Activated naive CD4-positive, alpha-beta T cell treated with anti-CD3 and anti-CD28 coated beads, Interleukin-2, amount 10 ng/mL, durations not matched to agents 7 days and 5 days (primary cell): ENCODE measurements at places on chromosomes 2 and 18.

DNA sequence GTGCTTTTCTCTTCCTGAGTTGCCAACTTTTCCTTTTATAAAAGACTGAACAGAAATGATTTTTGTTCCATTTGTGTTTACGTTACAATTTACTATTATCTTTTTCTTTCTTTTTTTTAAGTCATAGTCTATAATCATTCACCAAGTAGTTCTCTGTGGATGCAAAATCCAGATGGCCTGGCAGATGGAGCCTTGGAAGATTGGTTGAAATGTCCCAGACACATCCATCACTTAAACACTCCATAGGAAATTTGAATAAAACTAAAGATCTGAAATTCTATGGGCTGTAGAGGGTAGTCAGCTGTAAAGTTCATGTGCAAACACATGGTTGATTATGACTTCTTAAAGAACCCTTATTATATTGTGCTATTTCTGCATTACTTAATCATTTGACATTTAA, 164.8 kb upstream of the DOCK10 start:
- DNase-seq, result no peak

- peak; percentile 20 for DNase-seq
Measured at GRCh38 chr2:50143822-50144575, 887.9 kb downstream of the NRXN1 start.

DNA sequence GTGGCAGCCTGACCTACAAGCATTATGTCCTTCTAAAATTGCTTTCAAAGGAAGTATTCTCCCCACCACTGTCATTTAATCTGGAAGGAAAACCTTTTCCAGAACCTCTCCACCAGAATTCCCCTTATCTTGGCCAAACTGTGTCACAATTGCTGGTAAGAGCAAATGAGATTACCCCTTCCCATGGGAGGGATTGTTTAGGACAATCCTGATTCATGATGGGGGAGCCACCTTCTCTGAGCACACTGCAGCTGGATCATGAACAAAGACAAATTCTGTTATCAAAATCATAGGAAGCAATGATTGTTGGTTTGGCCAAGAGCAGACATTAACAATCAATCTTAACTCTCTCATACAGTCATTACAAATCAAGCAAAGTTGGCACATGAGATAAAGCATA, 18.1 kb upstream of the ATOH8 start:
- DNase-seq, result no peak

GRCh38 chr2:222846003-222846402, 14.8 kb upstream of the ACSL3 start:
- no peak for DNase-seq

- DNase-seq, result no peak
Measured at GRCh38 chr2:42558827-42559226, 9.6 kb upstream of the MTA3 start.

DNA sequence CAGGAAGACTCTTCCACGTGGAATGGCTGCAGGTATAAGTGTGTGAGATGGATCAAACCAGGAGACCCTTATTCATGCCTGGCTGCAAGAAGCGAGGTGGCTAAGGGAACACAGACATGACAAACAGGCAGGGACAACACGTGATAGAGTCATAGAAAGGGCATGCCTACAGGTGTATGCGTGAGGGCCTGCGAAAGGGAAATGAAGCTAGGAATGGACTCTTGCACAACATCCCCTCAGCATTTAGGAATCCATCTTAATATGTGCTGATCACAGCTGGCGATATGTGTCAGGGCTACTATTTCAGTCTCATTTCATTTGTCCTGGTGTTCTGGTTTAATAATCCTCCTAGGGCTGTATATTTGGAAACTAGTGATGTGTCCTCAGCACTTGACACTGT, 291.2 kb downstream of the MYT1L start:
- no peak for DNase-seq

GRCh38 chr2:223724861-223725260, 112.5 kb downstream of the AP1S3 start:
- DNase-seq, result no peak

DNA sequence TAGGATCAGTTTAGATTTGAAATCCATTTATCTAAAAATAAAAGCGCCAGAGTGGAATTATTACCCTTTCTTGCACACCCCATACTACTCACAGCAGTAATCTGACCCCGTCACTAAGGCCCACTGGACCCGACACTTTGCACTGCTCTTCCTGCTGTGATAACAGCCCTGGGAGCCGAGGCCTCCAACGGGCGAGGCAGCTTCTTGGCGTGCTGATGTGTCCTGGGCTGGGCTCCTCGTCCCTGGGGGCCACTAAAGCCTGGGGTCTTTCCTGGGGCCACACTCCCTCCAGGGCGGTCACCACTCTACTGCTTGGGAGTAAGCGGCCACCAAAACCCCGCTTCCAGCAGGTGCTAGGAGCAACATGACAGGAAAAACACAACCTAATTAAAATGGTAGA, 61.7 kb downstream of the ZAP70 start:
- no peak for DNase-seq

DNA sequence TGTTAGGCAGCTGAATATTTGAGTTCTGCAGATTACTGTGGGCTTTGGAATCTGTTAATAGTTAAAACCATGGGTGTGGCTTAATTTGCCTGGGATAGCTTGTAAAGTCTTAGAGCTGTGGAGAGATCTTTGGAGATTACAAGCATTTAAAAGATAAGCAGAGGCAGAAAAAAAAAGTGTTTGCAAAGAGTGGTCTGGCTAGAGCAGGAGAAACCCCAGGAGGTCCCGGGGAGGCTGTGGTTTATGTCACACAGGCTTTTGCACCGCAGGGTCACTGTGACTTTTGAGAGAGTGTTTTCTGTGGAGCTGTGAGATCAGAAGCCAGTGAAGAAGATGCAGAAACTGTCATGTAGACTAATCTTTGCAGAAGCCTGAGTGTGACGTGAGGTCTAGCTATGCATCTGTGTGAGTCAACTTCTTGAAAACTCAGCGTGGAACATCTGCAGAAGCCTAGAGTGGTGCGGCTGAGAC, 49.0 kb downstream of the SETBP1 start:
- no peak for DNase-seq

GRCh38 chr2:209619782-209620181, 151.8 kb upstream of the UNC80 start:
- no peak for DNase-seq

GRCh38 chr18:579238-579637, 942 bp upstream of the CETN1 start:
- no peak for DNase-seq

DNA sequence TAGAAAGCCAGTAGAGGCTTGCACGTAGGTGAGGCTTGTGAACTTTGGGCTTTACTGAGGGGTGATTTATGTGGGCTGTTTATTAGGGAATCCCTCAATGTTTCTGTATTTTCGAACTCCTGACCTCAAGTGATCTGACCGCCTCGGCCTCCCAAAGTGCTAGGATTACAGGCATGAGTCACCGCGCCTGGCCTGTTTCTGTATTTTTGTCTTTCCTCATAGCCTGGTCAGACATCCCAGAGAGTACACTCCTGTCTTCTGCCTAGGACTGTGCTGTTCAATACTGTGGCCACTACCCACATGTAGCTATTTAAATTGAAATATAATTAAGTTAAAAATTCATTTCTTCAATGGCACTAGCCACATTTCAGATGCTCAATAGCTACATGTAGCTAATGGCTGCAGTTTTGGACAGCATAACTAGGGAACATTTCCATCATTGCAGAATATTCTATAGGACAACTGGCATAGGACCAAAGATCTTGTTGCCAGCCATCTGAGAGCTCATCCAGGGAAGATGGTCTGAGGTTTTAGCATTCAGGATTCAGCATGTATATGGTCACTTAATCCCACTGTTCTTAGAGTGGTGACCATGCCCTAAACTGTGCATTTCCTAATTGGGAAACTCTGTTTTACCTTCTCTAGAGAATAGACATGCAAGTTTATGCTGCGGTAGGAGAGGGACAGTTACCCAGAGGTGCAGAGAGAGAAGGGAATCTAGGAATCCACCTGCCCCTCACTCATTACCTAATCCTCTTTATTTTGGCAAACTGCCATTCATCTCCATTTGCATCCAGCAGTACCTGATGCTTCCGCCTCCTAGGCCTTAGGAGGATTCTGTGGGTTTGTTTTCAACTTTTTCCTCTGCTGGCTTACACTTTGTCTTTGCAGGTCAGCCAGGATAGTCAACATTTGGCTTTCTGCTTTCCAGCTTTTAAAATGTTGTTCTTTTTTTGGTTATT, 64.4 kb downstream of the LCLAT1 start:
- no peak for DNase-seq

- no peak for DNase-seq
Measured at GRCh38 chr2:99772591-99773331, 282.9 kb upstream of the REV1 start.

DNA sequence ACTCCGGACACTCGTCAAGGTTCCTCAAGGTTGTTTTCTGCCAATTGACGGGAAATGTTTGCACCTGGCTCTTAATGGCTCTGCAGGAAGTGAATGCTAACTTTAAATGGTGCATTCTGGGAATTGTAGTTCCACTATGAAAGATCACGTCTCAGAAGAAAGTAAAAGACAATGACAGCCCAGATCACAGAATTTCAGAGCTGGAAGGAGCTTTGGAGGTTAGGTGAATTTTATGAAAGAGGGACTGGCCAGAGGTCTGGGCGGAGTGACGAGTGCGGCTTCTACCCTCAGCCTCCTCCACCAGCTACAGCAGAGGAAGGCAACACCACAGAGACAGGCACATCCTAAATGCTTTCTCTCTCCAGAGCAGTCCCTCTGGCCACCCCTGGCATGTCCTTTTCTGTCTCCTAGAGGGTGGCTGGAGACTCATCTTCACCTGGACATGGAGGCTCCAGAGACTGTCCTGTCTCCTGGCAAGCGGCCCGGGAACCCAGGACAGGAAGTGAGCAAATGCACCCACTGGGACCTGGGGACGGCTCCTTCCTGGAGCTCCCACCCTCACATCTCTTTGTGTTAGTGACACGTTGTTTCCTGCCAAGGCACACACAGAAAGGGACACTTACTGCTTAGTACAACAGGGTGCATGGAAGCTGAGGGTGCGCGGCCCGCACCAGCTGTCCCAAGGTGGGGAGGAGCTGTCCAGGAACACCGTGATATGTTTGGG, 19.4 kb downstream of the THAP4 start:
- peak; percentile 66 for DNase-seq

GRCh38 chr18:68041327-68041726, 524.8 kb upstream of the DSEL start:
- DNase-seq, result no peak

DNA sequence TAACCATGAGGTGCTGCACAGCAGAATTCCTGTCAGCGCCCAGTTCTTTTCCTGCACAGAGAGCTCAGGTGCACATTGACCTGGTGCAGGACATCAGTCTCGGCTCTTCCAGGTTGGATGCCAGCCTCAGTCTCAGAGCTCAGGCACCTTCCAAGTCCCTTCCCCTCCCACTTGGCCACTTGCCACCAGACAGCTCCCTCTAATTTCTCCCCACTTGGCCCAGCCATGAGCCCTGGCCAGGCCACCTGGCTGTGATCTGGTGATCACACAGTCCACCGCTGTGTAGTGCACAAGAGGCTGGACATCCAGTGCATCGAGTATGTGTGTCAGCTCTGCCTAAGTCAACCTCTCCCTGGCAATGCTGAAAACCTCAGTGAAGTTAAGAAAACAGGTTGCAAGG, 336.6 kb upstream of the MYT1L start:
- no peak for DNase-seq

GRCh38 chr2:42510608-42511243, 16.9 kb upstream of the KCNG3 start:
- DNase-seq, result no peak

DNA sequence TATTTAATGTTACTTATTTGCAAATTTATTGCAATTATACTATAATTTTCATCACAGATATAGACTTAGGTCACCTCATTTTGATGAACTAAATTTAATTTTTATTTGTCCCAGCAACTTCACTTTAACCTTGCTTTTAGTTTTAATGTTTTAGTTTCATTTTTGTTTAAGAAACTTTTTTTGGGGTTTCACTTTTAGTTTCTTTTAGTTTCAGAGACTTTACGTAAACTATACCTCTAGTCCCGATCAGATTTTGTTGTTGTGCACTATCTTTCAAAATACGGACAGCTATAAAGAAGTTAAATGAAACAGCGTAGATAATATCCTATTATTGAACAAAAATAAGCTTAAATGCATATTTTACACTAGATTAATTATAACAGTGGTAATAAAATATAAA, 460.5 kb downstream of the ERBB4 start:
- no peak for DNase-seq

- no peak for DNase-seq
Measured at GRCh38 chr2:54866179-54866578, 142.7 kb downstream of the EML6 start.

DNA sequence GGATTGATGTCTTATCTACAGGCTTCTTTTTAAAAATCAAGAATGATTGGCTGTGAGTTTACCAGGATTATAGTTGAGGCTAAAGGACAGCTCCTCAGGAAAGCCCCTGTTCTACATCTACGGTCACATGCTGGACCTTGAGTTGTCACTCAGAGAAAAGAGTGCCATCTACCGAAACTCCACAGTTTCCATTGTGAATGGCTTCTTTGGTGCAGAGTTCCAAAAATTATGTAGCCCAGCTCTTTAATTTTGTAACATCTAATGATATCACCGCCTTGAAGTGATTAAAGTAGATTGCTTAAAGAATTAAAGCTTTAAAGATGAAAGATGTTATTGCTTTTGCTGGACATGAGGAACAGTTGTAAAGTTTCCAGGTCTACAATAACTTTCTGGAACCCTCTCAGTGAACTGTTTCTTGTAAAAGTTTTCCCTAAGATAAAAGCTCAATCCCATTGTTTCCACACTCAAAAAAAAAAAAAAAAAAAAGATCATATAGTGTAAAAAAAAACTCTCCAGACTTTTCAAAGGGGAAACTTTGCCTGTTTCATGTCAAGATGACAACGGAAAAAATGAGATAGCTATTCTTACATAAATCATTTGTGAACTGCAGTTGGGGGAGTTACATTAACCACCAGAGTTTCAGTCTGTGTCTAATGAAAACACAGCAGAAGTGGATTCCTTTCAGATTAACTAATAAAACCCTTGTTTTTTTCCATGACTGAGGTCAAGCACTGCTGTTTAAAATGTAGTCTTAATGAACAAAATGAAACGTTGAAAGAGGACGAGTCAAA, 4.3 kb downstream of the COL3A1 start:
- DNase-seq, result no peak
